Stimulated activated CD8-positive, alpha-beta memory T cell treated with anti-CD3 and anti-CD28 coated beads, Interleukin-15, amount 100 ng/mL, for 4 hours (primary cell): ENCODE measurements at places on chromosomes 7 and 10.

GRCh38 chr7:71480791-71481190, 348.8 kb downstream of the GALNT17 start:
- DNase-seq, result no peak

GRCh38 chr10:92969151-92969550, 91.4 kb upstream of the CYP26C1 start:
- no peak for DNase-seq

DNA sequence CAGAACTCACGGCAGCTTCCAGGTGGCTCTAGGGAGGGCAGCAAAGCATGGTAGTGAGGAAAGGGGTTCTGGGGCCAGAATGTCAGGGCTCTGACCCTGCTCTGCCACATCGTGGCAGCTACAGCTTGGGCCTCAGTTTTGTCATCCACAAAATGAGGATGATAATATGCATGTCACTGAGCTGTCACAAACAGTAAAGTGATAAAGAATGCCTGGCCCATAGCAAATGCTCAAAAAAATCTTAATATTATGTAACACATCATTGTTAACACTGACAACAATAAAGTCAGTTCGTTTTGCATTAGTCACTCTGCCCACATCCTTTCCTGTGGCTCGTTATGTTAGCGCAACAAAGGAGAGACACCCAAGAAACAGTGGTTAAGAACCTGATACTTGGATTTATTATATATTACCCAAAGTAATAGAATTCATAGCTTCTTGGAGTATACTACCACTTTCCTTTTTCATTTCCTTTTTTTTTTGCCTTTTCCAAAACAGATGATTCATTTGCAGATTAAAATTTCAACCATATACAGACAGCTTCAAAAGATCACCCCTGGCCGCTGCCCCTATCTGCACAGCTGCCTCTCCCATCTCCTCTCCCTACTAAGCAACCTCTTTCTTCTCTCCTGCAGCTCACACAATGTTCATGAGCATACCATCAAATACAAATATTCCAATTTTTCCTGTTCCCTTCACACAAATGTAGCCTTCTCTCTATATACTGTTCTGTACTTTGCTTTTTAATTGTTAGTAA, 45.5 kb upstream of the DDC start:
- DNase-seq, result no peak

GRCh38 chr7:54995610-54996363, 23.0 kb upstream of the EGFR start:
- DNase-seq, result no peak

DNA sequence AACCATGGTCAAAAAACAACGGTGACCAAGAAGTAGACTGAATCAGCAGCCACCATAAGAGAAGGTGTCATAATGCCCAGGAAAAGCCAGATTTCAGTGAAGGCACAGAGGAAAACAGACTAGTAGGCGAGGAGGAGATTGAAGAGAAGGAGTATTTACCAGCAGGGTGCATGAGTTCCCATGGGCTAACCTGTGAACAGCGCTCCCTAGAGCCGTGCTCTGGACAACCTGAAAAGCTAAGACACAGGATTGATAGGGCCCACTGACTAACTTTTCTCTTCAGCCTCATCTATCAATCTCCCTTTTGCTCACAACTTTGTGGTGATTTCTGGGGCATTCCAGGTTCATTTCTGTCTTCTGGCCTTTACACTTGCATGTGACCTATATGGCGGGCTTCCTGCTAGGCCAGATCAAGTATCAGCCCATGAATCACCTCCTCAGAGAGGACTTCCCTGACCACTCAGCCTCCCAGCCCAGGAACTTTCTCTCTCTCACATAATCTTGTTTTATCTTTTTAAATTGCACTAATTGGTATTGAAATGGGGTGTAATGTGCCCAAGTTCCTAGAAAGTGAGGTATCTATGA, 12.8 kb downstream of the ANKRD22 start:
- DNase-seq, result no peak

GRCh38 chr7:85828614-85829013, 641.8 kb upstream of the SEMA3D start:
- DNase-seq, result no peak

- no peak for DNase-seq
Measured at GRCh38 chr7:81514546-81514945, 255.3 kb downstream of the HGF start.

GRCh38 chr7:20206104-20206896, 10.9 kb downstream of the MACC1 start:
- no peak for DNase-seq

DNA sequence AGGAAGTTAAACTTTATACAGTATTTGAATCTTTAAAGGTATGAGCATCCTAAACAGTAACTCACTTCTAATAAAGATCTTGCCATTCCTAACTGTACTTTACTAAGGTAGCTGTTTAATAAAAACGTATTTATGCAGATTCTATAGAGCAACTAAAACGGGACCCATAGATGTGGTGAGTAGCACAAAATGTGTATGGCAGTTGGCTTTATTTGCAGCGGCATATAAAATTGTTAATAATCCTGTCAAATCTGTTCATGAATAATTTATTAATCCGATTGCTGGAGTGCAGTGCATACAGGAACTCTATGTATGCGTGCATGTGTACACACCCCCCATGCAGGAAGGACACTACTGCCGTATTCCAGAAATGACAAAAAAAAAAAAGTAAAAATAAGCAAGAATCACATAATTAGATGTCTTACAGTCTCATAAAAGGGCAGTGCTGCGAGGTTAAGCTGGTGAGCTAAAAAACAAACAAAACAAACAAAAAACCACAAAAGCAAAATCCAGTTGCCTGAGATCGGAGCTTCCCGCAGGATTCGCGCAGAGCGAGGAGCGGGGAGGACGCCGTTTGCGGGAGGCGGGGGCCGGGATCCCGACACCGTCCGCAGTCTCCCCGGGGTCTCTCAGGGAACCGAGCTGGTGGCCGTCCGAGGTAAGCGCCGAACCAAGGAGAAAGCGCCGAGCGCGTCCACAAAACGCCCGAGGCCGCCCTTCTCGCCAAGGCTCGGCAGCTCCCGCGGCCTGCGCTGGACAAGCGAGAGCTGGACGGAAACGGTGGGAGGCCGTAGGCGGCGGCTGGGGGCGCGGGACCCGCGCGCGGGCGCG, 518 bp upstream of the COMMD3 start:
- no peak for DNase-seq

- DNase-seq, result peak; percentile 35
Measured at GRCh38 chr10:5317547-5318107, 47.1 kb upstream of the UCN3 start.

DNA sequence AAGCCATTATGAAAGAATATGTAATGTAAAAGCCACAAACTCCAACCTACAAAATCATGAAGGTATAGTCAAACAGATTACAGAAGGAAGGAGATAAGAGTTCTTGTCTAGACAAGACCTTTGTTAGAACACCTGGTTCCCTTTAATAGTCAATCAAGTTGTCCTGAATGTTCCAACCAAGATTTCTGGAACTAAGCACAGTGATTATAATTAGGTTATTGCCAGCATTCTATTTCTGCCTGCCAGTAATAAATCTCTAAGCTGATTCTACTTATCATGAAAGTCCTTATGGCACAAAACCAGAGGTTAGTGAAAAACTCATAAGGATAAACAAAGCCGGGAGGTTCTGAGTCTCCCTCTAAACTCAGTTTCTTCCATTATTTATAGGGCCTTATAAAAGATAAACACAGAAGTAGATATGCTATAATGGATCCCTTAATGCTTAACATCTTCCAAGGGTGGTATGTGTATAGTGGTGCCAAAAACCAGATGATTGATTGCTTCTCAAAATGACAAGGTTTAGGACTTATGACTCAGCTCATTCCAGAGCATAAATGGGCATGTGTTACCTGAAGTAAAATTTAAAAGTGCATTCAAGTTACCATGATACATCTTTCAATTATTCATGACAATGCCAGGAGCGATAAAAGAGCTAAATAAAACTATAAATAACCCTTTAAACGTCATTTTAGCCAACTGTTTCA, 237.2 kb downstream of the CSTF2T start:
- DNase-seq, result no peak

DNA sequence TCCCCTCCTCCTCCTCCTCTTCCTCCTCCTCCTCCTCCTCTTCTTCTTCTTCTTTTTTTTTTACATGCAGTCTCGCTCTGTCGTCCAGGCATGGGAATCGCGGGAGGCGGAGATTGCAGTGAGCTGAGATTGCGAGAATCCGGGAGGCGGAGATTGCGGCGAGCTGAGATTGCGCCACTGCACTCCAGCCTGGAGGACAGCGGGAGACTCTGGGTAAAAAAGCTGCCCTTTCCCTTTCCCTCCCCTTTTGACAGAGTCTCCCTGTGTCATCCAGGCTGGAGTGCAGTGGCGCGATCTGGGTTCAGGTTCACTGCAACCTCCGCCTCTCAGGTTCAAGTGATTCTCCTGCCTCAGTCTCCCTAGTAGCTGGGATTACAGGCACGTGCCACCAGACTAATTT, 168.1 kb upstream of the MALRD1 start:
- no peak for DNase-seq

DNA sequence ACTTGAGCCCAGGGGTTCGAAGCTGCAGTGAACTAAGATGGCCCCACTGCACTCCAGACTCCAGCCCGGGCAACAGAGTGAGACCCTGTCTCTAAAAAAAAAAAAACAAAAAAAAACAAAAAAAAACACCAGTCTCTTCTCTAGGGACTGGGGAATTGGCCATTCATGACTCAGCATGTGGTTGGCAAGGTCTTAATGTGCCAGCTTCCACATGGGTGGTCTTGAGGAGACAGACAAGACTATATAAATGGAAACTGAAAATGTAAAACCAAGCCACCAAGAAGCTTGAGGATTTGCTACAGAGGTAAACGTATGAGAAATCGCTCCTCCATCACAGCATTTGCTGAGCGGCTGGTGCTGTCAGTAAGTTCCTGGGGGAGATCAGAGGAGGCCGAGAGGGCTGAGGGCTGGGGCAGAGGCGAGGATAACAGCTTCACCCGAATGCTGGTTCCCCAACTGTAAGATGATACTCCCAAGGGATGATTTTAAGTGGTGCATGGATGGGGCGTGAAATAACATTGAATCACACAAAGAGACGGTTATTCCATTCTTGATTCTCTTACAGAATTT, 128.7 kb downstream of the C10orf105 start:
- DNase-seq, result no peak

DNA sequence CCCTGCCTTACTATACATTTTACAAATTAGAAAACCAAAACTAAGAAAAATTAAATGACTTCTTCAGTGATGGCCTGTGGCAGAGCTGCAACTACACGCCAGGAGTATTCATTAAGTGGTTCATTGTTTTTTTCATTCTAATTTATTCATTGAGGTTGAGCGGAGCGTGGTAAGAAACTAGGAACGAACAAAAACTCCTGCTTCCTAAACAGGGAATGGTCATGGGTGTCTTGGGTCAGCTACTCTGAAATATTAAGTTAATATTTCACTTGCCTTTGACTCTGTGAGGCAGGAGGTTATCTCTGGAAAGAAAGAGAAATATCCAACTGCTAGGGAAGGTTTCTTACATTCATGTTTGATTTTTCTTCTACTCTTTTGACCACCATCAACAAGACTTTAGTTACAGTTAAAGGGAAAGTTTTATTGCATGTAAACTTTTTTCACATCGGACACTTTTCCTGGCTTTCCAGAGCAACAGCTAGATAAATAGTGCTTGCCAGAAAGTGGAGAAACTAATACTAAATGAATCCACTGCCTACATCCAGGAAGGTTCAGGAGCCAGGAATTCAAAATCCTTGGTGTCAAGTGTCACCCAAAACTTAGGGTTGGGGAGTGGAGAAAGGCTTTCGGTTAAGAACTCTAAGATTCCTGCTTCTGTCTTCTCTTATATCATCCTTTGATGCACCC, 896 bp upstream of the GNG11 start:
- DNase-seq, result no peak

DNA sequence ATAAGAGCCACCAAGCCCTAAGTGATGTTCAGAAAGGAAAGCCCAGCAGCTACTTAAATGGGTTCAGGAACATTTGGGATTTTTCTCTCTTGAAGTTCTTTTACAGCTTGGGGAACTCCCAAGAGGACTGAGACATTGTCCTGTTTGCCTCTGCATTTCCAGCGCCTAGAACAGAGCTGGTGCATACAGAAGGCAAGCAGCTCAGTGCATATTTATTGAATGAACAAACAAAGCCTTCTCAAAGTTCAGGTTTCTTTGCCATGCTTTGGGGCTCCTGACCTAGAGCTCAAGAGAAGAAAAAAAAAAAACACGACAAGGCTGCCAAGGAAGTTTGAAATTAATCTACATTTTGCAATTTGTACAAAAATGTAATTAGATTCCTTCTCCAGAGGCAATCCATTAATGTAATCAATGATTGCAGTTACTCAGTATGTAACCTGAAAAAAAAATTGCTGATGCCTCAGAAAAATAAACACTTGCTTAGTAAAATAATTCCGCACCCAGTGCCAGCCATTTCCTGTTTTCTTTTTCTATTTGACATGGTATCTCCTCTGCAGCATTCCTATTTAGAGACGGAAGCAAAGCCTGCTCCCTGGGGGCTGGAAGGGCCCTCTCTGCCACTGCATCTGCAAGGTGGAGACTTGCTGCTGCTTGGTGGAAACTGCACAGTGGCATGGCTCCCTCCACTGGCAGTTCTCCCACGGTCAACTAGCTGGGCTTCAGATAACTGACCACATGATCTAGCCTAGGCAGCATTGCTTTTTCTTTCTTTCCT, 157.3 kb downstream of the TMEM178B start:
- DNase-seq, result no peak

GRCh38 chr10:131777921-131778320, 122.9 kb upstream of the PPP2R2D start:
- no peak for DNase-seq

DNA sequence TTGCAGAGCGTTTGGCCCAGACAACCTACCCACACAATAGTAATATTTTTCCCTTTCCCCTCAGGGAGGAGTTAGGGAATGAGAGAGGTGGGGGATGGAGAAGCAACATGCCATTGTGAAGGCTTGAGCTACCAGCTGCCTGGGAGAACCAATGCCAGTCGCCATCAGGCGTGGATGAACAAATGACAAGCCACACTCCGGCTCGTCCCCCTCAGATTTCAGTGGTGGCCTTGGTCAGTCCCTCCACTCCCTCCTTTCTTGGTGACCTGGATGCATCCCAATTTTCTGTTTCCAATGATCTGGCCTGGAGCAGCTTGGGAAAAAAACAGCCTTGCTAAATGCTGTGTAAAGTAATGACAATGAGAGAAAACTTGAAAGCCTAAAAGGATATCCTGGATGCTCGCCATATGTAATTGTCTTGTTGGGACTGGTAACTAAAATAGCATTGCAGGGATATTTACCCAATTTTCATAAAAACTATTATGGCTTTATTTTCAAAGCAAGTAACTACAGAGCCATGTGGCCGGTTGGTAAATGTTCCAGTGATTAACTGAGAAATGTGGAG, 110.7 kb downstream of the ICA1 start:
- no peak for DNase-seq

DNA sequence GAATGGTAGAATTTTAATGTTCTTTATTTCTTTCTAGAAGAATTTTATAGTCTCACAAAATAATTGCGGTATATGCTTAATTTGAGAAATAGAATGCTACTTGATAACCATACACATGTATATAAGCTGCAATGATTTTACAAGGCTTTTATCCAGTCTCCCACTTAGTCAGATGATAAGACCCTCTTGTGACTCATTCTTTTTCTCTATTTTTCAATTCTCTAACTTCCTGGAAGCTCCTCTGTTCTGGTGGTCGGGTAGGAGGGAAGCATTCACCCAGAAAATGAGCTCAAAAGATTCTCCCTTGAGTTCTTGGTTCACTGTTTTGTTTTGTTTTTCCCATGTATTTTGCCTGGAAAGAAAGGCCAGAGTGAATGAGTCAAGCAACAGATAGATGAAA, 546.6 kb downstream of the INHBA start:
- no peak for DNase-seq

- DNase-seq, result no peak
Measured at GRCh38 chr7:42761486-42761885, 150.4 kb downstream of the C7orf25 start.

GRCh38 chr10:24873281-24873683, 79.1 kb downstream of the PRTFDC1 start:
- DNase-seq, result no peak
